ENCODE measurements at places on chromosomes 5 and 9.

DNA sequence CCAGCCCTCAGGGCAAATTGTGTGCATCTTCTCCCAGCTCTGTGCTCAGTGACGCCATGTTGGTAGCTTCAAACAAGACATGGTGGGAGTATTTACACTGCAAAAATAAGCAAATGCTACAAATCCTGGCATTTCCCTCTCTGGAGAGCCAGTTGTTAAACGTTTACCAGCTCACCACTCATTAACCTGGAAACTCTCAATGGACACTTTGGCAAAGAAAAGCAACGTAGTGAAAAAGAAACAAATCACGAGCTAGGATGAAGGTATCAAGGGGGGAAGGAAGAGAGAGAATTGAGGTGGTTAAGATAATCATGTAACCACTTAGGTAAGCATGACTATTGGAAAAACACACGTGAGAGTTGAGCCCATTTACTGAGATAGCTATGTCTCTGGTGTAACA, 72.5 kb downstream of the MRPS30 start:
- no peak for DNase-seq

GRCh38 chr5:1002271-1002546, 6.4 kb upstream of the NKD2 start:
- DNase-seq = no peak

- no peak for DNase-seq
Measured at GRCh38 chr9:137082925-137083290, 3.9 kb upstream of the MAN1B1 start.

DNA sequence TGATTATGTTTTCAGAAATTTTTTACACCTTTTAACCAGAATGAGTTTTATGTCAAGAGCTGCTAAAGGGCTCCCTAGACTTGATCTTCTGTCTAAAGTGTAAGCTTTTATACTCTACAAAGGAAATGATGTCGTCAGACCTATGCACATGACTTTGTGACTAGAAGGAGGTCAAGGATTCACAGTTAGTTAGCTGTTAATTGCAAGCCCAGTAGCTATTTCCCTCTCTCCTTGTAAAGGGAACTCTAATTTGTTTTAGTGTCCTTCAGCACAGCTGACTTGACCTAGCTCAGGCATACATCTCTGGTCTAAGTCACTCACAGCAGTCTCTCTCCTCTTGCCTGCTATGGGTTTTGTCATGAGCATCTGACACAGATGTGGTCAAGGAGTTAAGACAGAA, 173.5 kb upstream of the NREP start:
- no peak for DNase-seq

- DNase-seq = peak; percentile 55
Measured at GRCh38 chr5:21919414-21920022, 933.6 kb downstream of the CDH12 start.

All from HAP-1 (cell line).